ENCODE measurements at places on chromosomes 2 and 18.

- H3K27me3 ChIP-seq, result peaks cover 17% of the 10 kb centered on the region
- H3K4me1 ChIP-seq, result no peaks in the 10 kb centered on the region
- DNase-seq, result no peak
- H3K4me3 ChIP-seq, result no peak overlapping the region
Observed at GRCh38 chr2:114022360-114023085, 132.6 kb downstream of the ACTR3 start.

GRCh38 chr2:206876216-206876860, 63.0 kb upstream of the CPO start:
- H3K27me3 ChIP-seq, result peaks cover 5% of the 10 kb centered on the region
- no peaks in the 10 kb centered on the region for H3K36me3 ChIP-seq
- H3K4me3 ChIP-seq, result no peak overlapping the region
- no peaks in the 10 kb centered on the region for H3K4me1 ChIP-seq
- H3K27ac ChIP-seq, result no peak overlapping the region

GRCh38 chr2:65586516-65586915, 154.1 kb upstream of the SPRED2 start:
- no peaks in the 10 kb centered on the region for H3K36me3 ChIP-seq
- no peak overlapping the region for H3K4me3 ChIP-seq
- DNase-seq, result no peak
- H3K27me3 ChIP-seq, result peaks cover 65% of the 10 kb centered on the region
- H3K4me1 ChIP-seq, result no peaks in the 10 kb centered on the region

- peaks cover 10% of the 10 kb centered on the region for H3K4me1 ChIP-seq
- peaks cover 14% of the 10 kb centered on the region for H3K27me3 ChIP-seq
- H3K27ac ChIP-seq, result no peak overlapping the region
- peaks cover 26% of the 10 kb centered on the region for H3K36me3 ChIP-seq
Observed at GRCh38 chr2:96112501-96113366, 3.6 kb downstream of the ADRA2B start.

DNA sequence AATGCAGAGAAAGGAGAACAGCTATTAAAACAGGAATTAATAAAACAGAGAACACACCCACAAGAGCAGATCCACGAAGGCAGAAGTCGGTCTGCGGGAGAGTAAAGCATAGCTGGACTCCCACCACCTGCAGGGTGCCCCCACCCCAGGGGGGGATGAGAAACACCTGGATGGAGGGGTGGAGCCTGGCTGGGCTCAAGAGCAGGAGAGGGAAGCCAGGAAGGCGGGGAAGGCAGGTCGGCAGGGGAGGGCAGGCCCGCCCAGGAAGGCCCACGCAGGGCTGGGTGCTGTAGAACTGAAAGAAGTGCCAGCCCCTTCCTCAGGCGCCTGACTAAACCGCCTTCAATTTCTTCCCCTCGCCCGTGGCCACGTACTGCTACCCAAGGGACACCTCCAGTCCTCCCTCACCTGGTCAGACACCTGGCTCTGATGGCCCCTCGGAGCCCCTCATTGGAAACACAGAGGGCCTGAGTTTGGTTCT, 175.4 kb downstream of the HDAC4 start:
- H3K27me3 ChIP-seq, result no peaks in the 10 kb centered on the region
- H3K36me3 ChIP-seq, result no peaks in the 10 kb centered on the region
- H3K4me1 ChIP-seq, result peaks cover 71% of the 10 kb centered on the region
- no peak overlapping the region for H3K4me3 ChIP-seq

DNA sequence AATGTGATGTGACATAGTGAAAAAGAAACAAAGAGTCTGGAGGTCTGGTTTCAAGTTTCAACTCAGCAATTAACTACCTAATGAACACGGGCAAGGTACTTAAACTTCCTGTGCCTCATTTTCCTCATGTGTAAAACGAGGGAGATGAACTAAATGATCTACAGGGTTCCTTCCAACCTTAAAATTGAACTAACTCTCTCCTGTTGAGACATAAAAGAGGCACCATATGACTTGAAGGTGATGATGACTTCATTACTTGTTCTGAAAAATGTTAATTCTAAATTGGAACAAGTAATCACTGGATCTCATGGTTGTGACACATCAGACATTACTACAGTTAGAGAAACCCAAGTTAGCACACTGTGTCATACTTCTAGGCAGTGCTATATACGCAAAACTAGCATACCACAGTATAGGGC, 8.9 kb upstream of the REL start:
- peaks cover 4% of the 10 kb centered on the region for H3K36me3 ChIP-seq
- no peak overlapping the region for H3K27ac ChIP-seq
- H3K27me3 ChIP-seq, result no peaks in the 10 kb centered on the region
- DNase-seq, result no peak
- H3K4me1 ChIP-seq, result peaks cover 5% of the 10 kb centered on the region

DNA sequence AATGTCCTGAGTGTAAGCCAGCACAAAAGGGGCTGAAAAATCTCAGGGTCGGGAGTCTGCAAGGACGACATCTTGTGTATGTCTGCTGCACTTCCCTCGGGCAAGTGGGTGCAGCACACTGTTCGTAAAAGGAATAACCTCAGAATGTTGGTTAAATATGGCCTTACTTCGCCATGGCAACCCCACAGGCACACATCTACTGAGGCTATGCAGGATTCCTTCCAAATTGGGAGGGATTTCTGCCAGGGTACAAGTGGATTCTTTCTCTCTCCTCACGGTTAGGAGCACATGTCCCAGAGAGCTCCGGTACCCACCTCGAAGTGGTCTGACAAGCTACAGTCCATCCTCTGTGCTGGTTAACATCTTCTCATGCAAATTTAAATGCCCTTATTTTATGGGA, 277.7 kb upstream of the PXDN start:
- no peak overlapping the region for H3K4me3 ChIP-seq
- H3K4me1 ChIP-seq, result no peaks in the 10 kb centered on the region
- no peak for DNase-seq
- H3K27me3 ChIP-seq, result no peaks in the 10 kb centered on the region
- no peak overlapping the region for H3K27ac ChIP-seq

- H3K27ac ChIP-seq, result no peak overlapping the region
- no peaks in the 10 kb centered on the region for H3K4me1 ChIP-seq
- H3K27me3 ChIP-seq, result peaks cover 13% of the 10 kb centered on the region
- no peaks in the 10 kb centered on the region for H3K36me3 ChIP-seq
- no peak for DNase-seq
- no peak overlapping the region for H3K4me3 ChIP-seq
Observed at GRCh38 chr2:160140471-160140870, 59.6 kb downstream of the ITGB6 start.

DNA sequence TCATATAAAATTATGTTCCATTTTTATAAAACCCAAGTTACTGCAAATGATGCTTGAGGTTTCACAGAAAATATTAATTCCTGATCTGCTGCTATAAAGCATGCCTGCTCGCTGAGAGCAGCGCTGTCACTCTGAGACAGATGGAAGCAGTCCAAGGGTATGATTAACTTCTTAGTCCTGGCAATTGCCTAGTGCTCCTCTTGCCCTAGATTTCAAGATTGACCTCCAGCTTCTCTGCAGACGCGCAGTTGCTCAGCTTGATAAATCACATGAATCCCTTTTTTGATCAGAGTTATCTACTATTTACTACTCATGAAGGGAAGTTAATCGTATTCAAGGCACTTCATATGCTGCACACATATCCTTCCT, 154.6 kb upstream of the REV1 start:
- no peak overlapping the region for H3K27ac ChIP-seq
- H3K4me3 ChIP-seq, result no peak overlapping the region
- peaks cover 24% of the 10 kb centered on the region for H3K27me3 ChIP-seq
- DNase-seq, result no peak

DNA sequence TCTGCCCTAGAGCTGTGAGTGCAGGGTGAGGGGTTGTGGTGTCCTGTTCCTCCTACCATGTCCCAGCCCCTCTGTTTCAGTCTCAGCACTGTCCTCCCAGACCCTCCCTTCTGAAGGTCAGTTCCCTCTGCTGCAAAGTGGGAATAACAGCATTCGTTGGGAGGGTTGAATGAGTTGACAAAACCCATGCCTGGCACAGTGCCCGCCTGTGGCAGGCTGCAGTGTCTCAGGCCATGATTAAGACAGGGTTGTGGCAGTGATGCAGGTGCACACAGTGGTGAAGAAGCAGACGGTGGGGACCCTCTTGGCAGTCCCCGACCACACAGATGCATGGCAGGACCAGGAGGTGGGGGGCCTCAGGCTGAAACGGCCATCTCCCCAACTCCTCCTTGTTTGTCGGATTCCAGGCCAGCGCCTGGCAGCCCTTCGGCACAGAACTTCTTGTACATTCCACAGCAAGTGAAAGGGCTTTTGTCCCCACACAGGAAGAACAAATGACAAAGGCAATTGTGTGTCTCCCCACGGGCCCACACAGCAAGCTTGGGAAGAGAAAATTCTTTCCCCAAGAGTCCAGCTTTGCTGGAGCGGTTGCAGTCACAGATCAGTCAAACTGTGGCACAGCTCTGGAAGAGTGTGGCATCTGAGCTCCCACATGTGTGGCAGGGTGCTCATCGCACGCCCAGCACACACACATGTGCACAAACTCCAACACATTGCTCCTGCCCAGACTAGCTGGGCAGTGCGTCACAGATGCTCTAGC, 92.0 kb upstream of the MSH2 start:
- H3K4me1 ChIP-seq, result no peaks in the 10 kb centered on the region
- no peaks in the 10 kb centered on the region for H3K36me3 ChIP-seq
- no peak for DNase-seq
- peaks cover 38% of the 10 kb centered on the region for H3K27me3 ChIP-seq
- no peak overlapping the region for H3K4me3 ChIP-seq

GRCh38 chr2:41033127-41033526, 581.2 kb upstream of the SLC8A1 start:
- no peak overlapping the region for H3K27ac ChIP-seq
- no peaks in the 10 kb centered on the region for H3K27me3 ChIP-seq
- no peaks in the 10 kb centered on the region for H3K4me1 ChIP-seq
- DNase-seq, result no peak
- H3K4me3 ChIP-seq, result no peak overlapping the region

DNA sequence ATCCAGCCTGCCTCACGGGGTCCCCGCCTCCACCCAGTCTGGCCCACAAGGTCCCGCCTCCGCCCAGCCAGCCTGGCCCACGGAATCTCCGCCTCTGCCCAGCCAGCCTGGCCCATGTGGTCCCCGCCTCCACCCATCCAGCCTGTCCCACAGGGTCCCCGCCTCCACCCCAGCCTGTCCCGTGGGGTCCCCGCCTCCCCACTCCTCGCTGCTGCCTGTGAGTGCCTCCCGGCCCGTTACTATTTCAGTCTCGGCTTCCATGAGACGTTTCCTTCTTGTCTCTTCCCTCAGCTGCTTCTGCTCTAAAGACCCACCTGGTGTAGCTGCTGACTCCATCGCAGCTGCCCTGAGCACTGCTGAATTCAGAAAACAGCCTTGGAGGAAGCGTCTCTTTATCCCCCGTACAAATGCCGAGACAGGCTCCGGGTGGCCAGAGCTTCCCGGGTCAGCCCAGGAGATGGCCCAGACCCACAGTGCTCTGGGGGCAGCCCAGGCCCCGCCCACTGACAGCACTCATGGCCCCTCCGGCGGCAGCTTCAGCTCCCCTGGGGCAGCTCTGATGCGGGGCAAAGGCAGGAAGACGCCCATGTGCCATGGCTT, 69.8 kb downstream of the NFATC1 start:
- H3K4me1 ChIP-seq, result no peaks in the 10 kb centered on the region
- peak overlapping the region; percentile 72 for H3K27ac ChIP-seq
- H3K4me3 ChIP-seq, result no peak overlapping the region
- H3K27me3 ChIP-seq, result no peaks in the 10 kb centered on the region
- no peak for DNase-seq
- H3K36me3 ChIP-seq, result peaks cover 14% of the 10 kb centered on the region

DNA sequence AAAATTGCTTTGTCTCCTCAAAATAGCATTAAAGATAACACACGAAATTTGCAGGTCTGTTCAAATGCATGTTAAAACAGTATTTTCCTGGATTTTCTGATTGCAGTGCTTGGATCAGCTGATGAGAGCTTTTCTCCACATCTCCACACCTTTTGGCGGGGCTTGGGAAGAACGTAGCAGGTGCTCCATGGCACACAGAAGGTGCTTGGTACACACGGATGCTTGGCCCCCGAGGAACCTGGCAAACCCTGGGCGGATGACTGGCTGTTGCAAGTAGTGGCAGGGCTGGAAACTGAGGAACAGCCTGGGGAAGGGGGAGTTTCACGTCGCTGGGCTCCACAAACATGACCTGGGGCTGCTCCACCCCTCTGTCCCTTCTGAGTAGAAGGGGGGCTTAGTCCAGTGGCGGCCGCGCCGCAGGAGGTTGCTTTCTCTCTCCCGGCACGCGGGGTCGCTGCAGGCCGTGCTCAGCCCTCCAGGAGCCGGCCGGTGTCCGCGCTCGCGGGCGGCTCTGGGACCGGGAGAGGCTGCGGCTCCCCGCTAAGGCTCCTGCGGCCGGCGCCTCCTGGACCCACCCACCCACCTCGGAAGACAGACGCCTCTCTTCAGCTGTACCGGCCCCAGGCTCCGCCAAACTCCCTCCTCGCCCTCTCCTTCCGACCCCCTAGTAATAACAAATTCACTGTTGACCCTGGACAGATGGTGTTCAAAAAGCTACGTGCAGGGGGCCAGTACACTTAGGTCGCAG, 69.3 kb downstream of the MARCO start:
- no peaks in the 10 kb centered on the region for H3K36me3 ChIP-seq
- H3K27me3 ChIP-seq, result peaks cover 42% of the 10 kb centered on the region
- H3K27ac ChIP-seq, result no peak overlapping the region
- no peaks in the 10 kb centered on the region for H3K4me1 ChIP-seq
- DNase-seq, result no peak

GRCh38 chr2:105592288-105592687, 152.4 kb upstream of the NCK2 start:
- no peak overlapping the region for H3K27ac ChIP-seq
- H3K36me3 ChIP-seq, result peaks cover 2% of the 10 kb centered on the region
- no peak overlapping the region for H3K4me3 ChIP-seq

GRCh38 chr2:178194600-178195389, 483 bp downstream of the OSBPL6 start:
- no peak overlapping the region for H3K27ac ChIP-seq
- peak overlapping the region; percentile 74 for H3K4me3 ChIP-seq
- peaks cover 4% of the 10 kb centered on the region for H3K36me3 ChIP-seq
- H3K27me3 ChIP-seq, result peaks cover 75% of the 10 kb centered on the region
- H3K4me1 ChIP-seq, result peaks cover 4% of the 10 kb centered on the region

- peak overlapping the region; percentile 92 for H3K4me3 ChIP-seq
- H3K4me1 ChIP-seq, result peaks cover 49% of the 10 kb centered on the region
- H3K27me3 ChIP-seq, result no peaks in the 10 kb centered on the region
- no peak for DNase-seq
- H3K27ac ChIP-seq, result peak overlapping the region; percentile 93
Observed at GRCh38 chr2:240559286-240559685, 871 bp upstream of the DUSP28 start.

DNA sequence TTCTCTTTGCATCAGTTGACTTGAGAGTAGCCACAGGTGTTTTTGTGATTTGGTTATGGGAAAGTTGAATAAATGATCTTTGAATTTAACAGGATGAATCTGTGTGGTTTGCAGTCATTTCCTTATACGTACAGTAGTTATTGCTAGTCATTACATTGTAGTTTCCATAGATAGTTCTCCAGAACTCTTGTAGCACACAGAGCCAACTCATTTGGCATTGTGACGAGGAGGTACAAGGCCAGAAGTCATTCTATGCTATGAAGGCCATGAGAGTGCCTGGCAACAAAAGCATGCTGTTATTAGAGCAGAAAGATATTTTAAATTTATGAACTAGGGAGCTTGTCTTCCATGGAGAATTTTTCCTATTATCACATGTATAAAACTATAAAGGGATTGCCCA, 973.0 kb upstream of the CHAC2 start:
- H3K4me3 ChIP-seq, result no peak overlapping the region
- H3K27ac ChIP-seq, result no peak overlapping the region
- H3K4me1 ChIP-seq, result no peaks in the 10 kb centered on the region
- no peaks in the 10 kb centered on the region for H3K27me3 ChIP-seq
- no peak for DNase-seq
